ENCODE measurements at places on chromosomes 12 and 14. TPM values are rescaled to one million over a fixed set of nuclear protein-coding genes. Genes with fewer than 3 reads are reported as not detected.

DNA sequence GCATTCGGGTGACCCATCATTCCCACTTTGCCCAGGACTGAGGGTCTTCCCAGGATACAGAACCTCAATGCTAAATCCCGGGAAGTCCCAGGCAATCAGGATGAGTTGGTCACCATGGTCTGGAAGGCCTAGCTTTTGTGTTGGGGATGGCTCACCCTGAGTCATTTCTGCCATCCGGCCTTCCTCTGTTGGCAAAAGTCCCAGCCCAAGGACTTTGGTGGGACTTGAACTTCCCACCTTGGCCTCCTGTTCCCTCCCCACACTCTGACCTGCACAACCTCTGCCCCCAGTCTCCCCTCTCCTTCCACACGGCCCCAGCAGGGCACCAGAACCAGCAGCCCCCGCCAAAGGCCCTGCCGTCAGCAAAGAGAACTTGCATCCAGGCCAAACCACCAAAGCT, 24.6 kb upstream of the NCOR2 start:
- DNase-seq, result no peak

GRCh38 chr12:12997156-12997555, 2.9 kb downstream of the HEBP1 start:
- no peak for DNase-seq

GRCh38 chr14:36238666-36239363, 62.3 kb upstream of the PTCSC3 start:
- DNase-seq, result no peak

DNA sequence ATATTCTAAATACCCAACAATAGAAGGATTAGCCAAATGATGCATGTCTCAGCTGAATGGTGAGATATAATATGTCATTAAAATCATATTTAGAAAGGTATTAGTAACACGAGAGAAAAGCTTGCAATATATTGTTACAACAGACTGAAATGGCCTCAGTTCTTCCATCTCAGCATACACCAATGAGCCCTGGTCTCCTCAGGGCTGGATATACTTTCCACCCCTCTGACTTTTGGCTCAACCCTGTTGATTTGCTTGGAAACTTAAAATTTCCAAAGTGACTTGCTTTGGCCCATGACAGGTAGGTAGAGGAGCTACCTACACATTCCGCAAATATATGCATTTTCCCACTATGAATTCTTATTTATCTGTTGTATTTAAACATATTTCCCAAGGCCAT, 908.1 kb upstream of the TMEM132C start:
- no peak for DNase-seq

DNA sequence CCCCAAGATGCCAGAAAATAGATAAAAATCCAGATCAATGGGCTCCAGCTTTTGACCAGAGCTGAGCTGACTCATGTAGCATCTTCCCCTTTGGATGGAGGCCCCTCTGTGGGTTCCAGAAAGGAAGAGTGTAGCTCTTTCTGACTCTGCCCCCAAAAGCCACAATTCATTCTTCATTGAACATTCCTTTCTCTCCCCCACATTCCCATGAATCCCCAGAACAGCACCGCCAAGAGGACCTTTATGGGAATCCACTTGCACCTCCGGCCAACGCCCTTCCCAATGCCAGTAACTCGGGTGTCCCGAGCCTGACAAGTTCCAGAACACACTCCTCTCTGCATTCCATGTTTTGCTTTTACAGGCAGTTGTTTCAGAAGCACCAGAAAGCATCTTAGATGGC, 210.6 kb upstream of the DIO3 start:
- no peak for DNase-seq

GRCh38 chr14:67416085-67416484, 4.1 kb upstream of the PLEK2 start:
- no peak for DNase-seq

- DNase-seq, result no peak
Observed at GRCh38 chr12:109271418-109271817, 37.7 kb downstream of the FOXN4 start.

- no peak for DNase-seq
Observed at GRCh38 chr12:80941916-80942315, 4.2 kb upstream of the LIN7A start.

GRCh38 chr14:86912709-86913108, 1080.3 kb downstream of the GALC start:
- DNase-seq, result no peak

DNA sequence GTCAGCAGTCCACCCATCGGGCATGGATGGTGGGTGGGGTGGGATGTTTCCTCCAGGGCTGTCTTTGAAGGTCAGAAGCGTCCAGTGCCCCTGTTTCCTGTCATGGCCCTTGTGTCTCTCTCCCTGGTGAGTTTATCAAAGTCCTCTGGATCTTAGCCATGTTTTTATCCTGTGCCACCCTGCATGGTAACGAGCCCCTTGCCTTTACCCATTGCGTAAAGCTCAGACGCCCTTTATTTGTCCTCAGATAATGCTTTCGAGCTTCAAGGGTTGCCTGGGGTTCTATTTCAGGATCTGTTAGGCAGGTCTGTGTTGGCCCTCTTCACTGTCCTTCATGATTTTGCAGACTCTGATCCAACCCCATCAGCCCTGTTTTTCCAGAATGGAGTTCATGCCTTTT, 172.9 kb downstream of the TSPAN9 start:
- DNase-seq, result no peak

DNA sequence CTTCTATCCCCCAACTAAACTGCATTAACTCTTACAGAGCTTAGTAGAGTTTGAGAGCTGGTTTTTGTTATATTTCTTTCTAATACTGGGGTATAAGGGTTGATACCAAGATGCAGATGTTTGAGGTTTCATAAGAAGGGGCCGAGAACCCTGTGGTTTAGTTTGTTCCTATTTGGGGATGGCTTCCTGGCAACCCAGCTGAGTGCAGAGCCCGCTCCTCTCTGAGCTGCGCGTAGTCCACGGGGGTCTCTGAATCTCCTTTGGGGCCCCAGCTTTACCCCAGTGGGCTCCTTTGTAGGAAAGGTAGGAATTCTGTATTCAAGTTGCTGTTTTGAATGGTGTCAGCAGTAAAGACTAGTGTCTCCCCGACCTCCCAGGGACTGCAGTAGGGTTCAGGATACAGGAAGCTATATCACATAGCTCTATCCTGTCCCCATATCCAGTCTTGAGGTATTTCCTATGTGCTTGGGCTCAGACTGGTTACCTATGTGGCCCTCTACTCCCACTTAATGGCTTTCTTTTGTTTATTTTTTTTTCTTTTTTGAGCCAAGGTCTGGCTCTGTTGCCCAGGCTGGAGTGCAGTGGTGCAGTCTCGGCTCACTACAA, 25.4 kb downstream of the PLXNC1 start:
- DNase-seq, result no peak

The KRT8 gene
- total RNA-seq, result 4,291 TPM

The TRIM9 gene
- 6.2 TPM for total RNA-seq

The LRRC10 gene
- total RNA-seq, result not detected

The RFX4 gene
- not detected for total RNA-seq

The EFS gene
- total RNA-seq, result 1.1 TPM

The PLEKHG7 gene
- total RNA-seq, result 0.84 TPM
